SJSA1 (cell line): ENCODE measurements at places on chromosomes 16 and 17. TPM values are rescaled to one million over a fixed set of nuclear protein-coding genes. Genes with fewer than 3 reads are reported as not detected.

DNA sequence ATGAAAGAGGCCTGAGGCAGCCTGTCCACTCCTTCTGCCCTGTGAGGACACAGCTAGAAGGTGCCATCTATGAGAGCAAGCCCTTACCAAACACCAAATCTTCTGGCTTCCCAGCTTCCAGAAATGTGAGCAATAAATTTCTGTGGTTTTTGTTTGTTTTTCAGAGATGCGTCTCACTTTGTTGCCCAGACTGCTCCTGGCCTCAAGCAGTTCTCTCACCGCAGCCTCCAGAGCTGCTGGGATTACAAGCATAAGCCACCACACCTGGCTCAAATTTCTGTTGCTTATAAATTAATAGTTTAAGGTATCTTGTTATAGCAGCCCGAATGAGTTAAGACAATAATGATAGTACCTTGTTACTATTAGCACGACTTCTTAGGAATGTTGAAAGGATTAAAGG lies 12.5 kb upstream of the SLC16A11 start:
- peaks cover 23% of the 10 kb centered on the region for H3K4me1 ChIP-seq
- H3K4me3 ChIP-seq = no peak overlapping the region
- H3K27ac ChIP-seq = no peak overlapping the region
- DNase-seq = no peak
- no peaks in the 10 kb centered on the region for H3K36me3 ChIP-seq

- H3K36me3 ChIP-seq = no peaks in the 10 kb centered on the region
- peaks cover 75% of the 10 kb centered on the region for H3K27me3 ChIP-seq
- no peak overlapping the region for H3K27ac ChIP-seq
- no peaks in the 10 kb centered on the region for H3K4me1 ChIP-seq
- DNase-seq = no peak
- H3K4me3 ChIP-seq = no peak overlapping the region
Measured at GRCh38 chr16:88978608-88979346, 1.8 kb upstream of the CBFA2T3 start.

DNA sequence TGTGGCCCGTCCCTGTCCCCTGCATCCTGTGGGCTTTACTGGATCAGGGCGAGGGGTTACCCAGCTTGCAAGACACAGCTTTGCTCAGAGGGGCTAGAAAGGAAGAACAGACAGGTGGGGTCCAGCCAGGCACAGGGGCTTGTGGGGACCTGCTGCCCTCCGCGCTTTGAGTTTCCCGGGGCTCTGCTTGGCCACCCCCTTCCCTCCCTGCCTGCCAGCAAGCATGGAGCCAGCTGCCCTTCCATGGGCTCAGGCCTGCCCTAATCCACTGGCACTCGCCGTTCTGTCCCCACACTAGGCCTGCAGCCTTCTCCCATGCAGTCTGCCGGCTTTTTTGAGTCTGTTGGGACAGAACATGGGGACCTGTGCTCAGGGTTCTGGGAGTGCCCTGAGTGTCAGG lies 3.4 kb downstream of the SNN start:
- peaks cover 11% of the 10 kb centered on the region for H3K36me3 ChIP-seq
- H3K27me3 ChIP-seq = no peaks in the 10 kb centered on the region
- no peak overlapping the region for H3K4me3 ChIP-seq
- peaks cover 22% of the 10 kb centered on the region for H3K4me1 ChIP-seq

DNA sequence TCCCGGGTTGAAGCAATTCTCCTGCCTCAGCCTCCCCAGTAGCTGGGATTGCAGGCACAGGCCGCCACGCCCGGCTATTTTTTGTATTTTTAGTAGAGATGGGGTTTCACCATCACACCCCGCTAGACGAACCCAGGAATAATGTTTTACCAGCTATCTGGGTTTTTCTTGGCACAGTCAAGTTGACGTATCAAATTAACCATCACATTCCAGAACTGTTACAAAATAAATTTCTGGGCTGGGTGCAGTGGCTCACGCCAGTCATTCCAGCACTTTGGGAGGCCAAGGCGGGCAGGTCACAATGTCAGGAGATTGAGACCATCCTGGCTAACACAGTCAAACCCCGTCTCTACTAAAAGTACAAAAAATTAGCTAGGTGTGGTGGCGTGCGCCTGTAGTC lies 501.2 kb downstream of the SHISA9 start:
- no peaks in the 10 kb centered on the region for H3K27me3 ChIP-seq
- no peak overlapping the region for H3K27ac ChIP-seq
- DNase-seq = no peak
- no peak overlapping the region for H3K4me3 ChIP-seq
- no peaks in the 10 kb centered on the region for H3K4me1 ChIP-seq

GRCh38 chr17:41769985-41770384 lies 16.5 kb downstream of the JUP start:
- H3K36me3 ChIP-seq = no peaks in the 10 kb centered on the region
- H3K27ac ChIP-seq = no peak overlapping the region
- H3K27me3 ChIP-seq = no peaks in the 10 kb centered on the region
- peaks cover 14% of the 10 kb centered on the region for H3K4me1 ChIP-seq

- H3K4me3 ChIP-seq = no peak overlapping the region
- H3K36me3 ChIP-seq = no peaks in the 10 kb centered on the region
- H3K27me3 ChIP-seq = no peaks in the 10 kb centered on the region
- no peak overlapping the region for H3K27ac ChIP-seq
- DNase-seq = no peak
- H3K4me1 ChIP-seq = no peaks in the 10 kb centered on the region
Measured at GRCh38 chr16:26087091-26087490, 395.3 kb downstream of the HS3ST4 start.

- H3K36me3 ChIP-seq = no peaks in the 10 kb centered on the region
- no peak overlapping the region for H3K4me3 ChIP-seq
- no peak overlapping the region for H3K27ac ChIP-seq
- H3K4me1 ChIP-seq = no peaks in the 10 kb centered on the region
- no peak for DNase-seq
Measured at GRCh38 chr16:51937771-51938170, 609.2 kb downstream of the TOX3 start.

- peaks cover 12% of the 10 kb centered on the region for H3K4me1 ChIP-seq
- H3K4me3 ChIP-seq = peak overlapping the region; percentile 85
- H3K27me3 ChIP-seq = no peaks in the 10 kb centered on the region
- DNase-seq = no peak
- H3K36me3 ChIP-seq = peaks cover 39% of the 10 kb centered on the region
Measured at GRCh38 chr16:74296104-74296431, 546 bp upstream of the PSMD7 start.

GRCh38 chr17:82613283-82614094 lies 34.8 kb downstream of the WDR45B start:
- DNase-seq = no peak
- no peak overlapping the region for H3K27ac ChIP-seq
- H3K4me3 ChIP-seq = no peak overlapping the region
- H3K36me3 ChIP-seq = peaks cover 91% of the 10 kb centered on the region
- no peaks in the 10 kb centered on the region for H3K27me3 ChIP-seq
- H3K4me1 ChIP-seq = no peaks in the 10 kb centered on the region

DNA sequence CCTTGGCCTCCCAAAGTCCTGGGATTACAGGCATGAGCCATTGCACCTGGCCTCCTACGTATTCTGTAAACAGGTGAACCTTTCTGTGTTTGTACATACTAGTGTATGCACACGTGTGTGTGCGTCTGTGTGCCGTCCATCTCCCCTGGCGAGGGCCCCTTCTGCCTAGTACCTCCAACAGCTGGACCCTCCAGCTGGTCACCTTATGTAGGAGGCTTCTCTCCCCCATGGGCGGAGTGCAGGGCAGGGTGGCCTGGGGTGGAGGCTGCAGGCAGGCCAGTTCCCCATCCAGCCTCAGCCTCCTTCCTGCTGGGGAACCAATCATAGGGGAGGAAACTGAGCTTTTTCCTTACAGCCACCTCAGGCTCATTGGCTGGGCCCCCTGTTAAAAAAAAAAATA lies 24.4 kb upstream of the DOC2B start:
- H3K4me1 ChIP-seq = no peaks in the 10 kb centered on the region
- no peak for DNase-seq
- H3K4me3 ChIP-seq = no peak overlapping the region
- H3K27ac ChIP-seq = no peak overlapping the region

- H3K36me3 ChIP-seq = no peaks in the 10 kb centered on the region
- peaks cover 37% of the 10 kb centered on the region for H3K27me3 ChIP-seq
- no peak overlapping the region for H3K4me3 ChIP-seq
Measured at GRCh38 chr17:63474174-63474573, 2.7 kb upstream of the ACE start.

The FBXL16 gene
- total RNA-seq = 0.13 TPM in 1 of 2 replicates, not detected in the other

The NTN3 gene
- 0.24 TPM in 1 of 2 replicates, not detected in the other for total RNA-seq

The ZMYND15 gene
- total RNA-seq = not detected in 2 replicates

The ITGA3 gene
- total RNA-seq = 142 and 195 TPM in 2 replicates
